ENCODE measurements at places on chromosomes 7 and 10.

GRCh38 chr10:130740915-130741750 lies 570.4 kb downstream of the TCERG1L start:
- DNase-seq = no peak

- DNase-seq = no peak
Measured at GRCh38 chr7:22166928-22167327, 190.0 kb downstream of the RAPGEF5 start.

DNA sequence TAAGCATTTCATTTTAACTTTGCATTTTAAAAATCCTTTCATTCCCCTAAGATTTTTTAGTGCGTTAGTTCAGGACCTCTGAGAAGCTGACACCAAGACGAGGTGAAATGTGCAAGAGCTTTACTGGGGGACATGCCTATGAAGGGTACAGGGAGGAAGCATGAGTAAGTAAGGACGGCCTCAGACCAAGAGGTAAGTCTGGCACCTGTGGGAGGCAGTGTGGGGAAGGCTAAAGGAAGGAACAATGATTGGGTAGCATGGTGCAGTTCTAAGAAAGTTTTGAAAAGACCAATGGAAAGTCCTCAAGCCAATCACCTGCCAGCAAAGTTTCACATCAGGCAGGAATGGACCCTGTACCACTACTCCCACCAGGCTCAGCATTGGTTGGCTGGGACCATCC lies 369.2 kb downstream of the GFRA1 start:
- no peak for DNase-seq

GRCh38 chr10:1595242-1595600 lies 142.1 kb downstream of the ADARB2 start:
- no peak for DNase-seq
